ENCODE measurements at places on chromosomes 12 and 14.

- no peak overlapping the region for H3K27ac ChIP-seq
- H3K36me3 ChIP-seq: no peaks in the 10 kb centered on the region
- H3K4me1 ChIP-seq: peaks cover 28% of the 10 kb centered on the region
- no peaks in the 10 kb centered on the region for H3K27me3 ChIP-seq
Observed at GRCh38 chr12:40992158-40992557, 196.0 kb upstream of the PDZRN4 start.

- H3K4me1 ChIP-seq: peaks cover 5% of the 10 kb centered on the region
- no peak overlapping the region for H3K4me3 ChIP-seq
- H3K27me3 ChIP-seq: no peaks in the 10 kb centered on the region
- DNase-seq: no peak
Observed at GRCh38 chr14:73945159-73945670, 4.7 kb downstream of the FAM161B start.

DNA sequence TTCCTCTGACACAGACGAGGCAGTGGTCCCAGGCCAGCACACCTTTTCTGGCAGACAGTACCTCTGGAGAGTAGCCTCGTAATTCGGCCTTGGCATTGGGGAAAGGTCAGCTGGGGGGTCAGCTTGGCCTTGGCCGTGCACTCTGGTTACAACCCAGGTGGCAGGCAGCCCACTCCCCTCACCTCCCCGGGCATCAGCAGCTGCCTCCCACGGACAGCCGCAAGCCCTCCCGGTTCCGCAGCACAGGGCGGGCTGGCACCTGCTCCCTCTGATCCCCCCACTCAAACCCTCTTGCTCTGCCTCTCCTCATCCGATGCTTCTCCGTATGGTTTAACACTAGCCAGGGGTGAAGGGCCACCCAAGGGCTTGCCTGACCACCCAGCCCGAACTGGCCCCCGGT, 50.6 kb downstream of the TEAD4 start:
- no peak overlapping the region for H3K27ac ChIP-seq
- H3K36me3 ChIP-seq: no peaks in the 10 kb centered on the region
- H3K4me1 ChIP-seq: no peaks in the 10 kb centered on the region
- no peak for DNase-seq
- no peaks in the 10 kb centered on the region for H3K27me3 ChIP-seq

DNA sequence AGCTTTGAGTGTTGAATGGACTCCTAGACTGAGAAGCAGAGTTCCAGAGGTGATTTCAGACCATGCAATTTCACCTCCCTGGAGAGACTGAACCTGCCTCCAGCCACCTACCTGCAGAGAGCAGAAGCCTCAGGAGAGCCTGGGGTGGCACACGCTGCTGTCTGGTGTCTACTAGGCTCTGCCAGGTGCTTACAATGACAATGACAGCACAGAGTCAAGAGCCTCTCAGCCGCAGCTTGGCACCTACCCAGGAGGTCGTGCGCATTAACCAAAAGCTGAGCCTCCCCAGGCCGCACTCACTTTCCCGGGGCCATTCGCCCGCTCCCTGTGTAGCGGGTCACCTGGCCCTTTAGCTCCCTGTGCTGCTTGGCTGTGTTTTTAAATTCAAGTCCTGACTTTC, 63.2 kb downstream of the TESC start:
- no peak for DNase-seq
- no peak overlapping the region for H3K4me3 ChIP-seq
- peak overlapping the region; percentile 93 for H3K27ac ChIP-seq
- H3K4me1 ChIP-seq: peaks cover 95% of the 10 kb centered on the region

- H3K27ac ChIP-seq: no peak overlapping the region
- DNase-seq: no peak
- H3K4me3 ChIP-seq: no peak overlapping the region
- H3K36me3 ChIP-seq: no peaks in the 10 kb centered on the region
Observed at GRCh38 chr14:61466249-61466904, 145.0 kb downstream of the PRKCH start.

DNA sequence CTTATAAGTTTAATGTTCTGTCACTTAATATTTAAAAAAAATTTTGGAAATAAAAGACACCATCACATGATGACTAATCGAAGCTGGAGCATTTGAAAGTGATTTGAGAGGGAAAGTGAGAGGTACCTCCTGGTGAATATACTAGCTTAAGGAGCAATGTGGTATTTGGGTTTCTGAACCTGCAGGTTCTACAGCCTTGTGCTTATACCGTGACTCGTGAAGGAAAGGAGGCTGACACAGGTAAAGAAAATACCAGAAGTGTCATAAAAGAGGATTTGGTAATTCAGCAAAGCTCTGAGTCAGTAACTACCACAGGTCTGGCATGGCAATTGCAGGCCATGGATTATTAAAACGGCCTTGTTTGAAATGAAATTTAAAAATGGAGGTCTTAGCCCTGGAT, 151.0 kb downstream of the SLC38A4 start:
- H3K27ac ChIP-seq: no peak overlapping the region
- no peaks in the 10 kb centered on the region for H3K36me3 ChIP-seq
- H3K27me3 ChIP-seq: no peaks in the 10 kb centered on the region
- H3K4me3 ChIP-seq: no peak overlapping the region

- H3K27ac ChIP-seq: no peak overlapping the region
- no peak overlapping the region for H3K4me3 ChIP-seq
- no peaks in the 10 kb centered on the region for H3K27me3 ChIP-seq
Observed at GRCh38 chr12:111759991-111760390, 6.7 kb upstream of the ALDH2 start.

DNA sequence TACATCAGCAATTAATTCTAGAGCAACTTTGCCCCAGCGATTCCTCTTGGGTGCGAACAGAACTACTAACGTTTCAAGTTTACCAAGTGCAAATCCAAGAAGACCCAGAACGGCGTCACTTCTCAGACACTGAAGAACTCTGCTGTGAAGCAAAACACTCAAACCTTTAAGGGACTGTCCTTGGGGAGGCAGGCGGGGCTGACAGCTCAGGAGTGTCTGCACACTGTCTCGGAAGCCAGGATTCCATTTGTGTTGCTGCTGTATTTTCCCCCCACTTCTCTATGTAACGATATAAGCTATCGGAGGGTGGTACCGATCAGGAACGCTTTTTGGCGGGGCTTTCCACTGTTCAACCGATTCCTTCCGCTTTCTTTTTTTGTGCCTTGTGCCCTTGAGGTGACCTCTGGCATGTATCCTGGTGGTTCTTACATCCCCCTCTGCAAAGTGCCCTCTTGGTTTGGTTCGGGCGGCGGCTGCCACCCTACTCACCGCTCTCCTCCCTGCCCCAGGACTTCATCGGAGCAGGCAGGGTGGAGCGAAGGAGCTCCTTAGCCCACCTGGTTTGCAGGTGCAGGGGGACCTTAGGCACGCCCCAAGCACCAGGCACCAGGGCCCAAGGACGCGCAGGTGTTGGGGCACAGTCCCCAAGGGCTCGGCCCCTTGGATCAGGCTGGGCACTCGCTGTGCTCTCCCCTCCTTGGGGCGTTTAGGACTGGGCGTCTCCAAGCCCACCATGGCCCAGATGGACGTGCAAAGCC, 19.2 kb upstream of the MLXIP start:
- peaks cover 12% of the 10 kb centered on the region for H3K4me1 ChIP-seq
- H3K27ac ChIP-seq: no peak overlapping the region
- no peak for DNase-seq

DNA sequence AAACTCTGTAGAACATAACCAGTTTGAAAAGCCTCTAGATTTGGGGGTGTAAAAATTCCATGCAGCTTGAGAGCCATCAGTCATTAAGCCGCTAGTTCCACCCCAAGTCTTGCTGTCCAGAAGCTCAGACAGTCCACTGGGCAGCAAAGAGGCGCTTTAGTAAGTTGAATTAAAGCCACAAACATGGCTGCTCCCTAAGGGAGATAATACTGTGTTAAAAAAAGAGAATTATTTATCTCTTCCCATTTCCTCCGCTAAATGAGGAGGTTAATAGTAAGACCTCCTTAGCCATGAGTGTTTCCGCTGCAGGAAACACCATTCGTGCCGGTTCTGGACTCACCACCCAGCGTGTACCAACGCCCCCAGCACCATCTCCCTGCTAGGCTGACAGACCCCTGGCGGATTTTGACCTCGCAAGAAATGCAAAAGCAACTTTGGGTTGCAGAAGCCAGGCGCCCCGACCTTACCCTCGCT, 536 bp downstream of the TM7SF3 start:
- peak; percentile 65 for DNase-seq
- H3K27ac ChIP-seq: peak overlapping the region; percentile 47
- peaks cover 7% of the 10 kb centered on the region for H3K36me3 ChIP-seq
- H3K4me1 ChIP-seq: peaks cover 61% of the 10 kb centered on the region

DNA sequence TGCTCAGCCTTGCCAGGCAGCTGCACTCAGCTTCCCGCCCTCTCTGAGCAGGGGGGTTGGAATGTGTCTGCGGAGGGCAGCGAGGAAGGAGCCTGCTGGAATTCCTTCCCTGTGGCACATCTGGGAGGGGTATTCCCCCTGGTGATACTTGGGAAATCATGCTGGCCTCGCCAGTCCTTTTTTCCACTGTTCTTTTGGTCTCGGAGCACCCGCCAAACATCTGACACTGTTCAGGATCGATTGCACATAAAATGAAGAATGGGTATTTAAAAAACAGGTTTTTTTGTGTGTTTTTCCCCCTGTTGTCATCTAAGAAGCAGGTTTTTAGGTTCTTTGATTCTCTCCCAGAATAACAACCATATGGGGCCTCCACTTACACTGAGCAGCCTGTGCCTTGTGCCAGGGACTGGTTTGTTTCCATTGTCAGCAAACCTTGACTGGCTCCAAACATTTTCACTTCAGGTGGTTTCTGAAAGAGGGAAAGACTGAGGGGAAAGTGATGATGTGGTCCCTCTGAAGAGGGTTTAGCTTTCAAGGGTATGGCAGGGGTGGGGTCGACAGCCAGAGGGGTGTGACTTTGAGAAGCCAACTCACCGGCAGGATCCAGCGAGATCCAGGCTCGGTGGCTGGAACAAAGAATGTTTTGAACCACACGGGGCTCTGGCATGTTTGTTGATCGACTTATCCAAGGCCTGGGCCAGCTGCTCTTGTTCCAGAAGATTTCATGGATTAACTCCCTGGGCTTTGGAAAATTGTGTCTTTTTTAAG, 215.1 kb downstream of the CACNA1C start:
- no peak overlapping the region for H3K27ac ChIP-seq
- H3K4me3 ChIP-seq: no peak overlapping the region
- H3K4me1 ChIP-seq: no peaks in the 10 kb centered on the region
- no peaks in the 10 kb centered on the region for H3K36me3 ChIP-seq

DNA sequence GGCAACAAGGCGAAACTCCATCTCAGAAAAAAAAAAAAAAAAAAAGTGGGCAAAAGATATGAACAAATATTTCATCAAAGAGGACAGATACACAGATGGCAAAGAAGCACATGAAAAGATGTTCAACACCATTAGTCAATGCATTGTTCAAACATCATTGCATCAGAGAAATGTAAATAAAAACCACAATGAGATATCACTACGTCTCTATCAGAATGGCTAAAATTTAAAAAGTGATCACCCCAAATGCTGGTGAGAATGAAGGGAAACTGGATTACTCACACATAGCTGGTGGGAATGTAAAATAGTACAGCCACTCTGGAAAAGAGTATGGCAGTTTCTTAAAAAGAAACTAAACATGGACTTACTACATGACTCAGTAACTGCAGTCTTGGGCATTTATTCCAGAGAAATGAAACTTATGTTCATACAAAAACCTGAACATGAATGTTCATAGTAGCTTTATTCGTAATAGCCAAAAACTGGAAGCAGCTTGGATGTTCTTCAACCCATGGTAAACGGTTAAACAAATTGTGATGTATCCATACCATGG, 3.6 kb downstream of the L2HGDH start:
- H3K27ac ChIP-seq: no peak overlapping the region
- H3K4me1 ChIP-seq: peaks cover 19% of the 10 kb centered on the region
- peaks cover 10% of the 10 kb centered on the region for H3K36me3 ChIP-seq

DNA sequence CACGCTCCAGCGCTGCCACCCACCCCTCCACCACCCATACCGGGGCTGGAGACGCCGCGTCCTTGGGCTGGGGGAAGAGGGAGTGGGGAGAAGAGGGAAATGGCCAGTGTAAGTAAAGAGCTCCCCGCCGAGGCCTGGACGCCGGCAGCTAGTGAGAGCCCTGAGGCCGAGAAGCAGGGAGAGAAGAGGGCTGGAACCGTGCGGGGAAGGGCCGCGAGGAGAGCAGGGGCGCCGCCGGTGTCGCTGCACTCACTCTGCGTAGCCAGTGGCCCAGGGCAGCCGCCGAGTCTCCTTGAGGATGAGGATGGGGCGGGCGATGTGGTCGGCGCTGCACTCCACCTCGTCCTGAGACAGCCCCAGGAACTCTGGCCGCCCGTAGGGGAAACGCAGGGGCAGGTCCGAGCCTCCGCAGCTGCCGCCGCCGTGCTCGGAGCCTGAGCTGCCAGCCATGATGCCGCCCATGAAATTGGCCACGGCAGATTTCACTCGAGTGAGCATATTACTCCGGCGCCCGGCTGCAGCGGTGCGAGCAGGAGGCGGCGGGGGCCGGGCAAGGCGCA, 631 bp downstream of the PPM1H start:
- H3K36me3 ChIP-seq: no peaks in the 10 kb centered on the region
- peaks cover 10% of the 10 kb centered on the region for H3K4me1 ChIP-seq
- H3K27ac ChIP-seq: no peak overlapping the region
- DNase-seq: no peak

- H3K36me3 ChIP-seq: no peaks in the 10 kb centered on the region
- no peak overlapping the region for H3K27ac ChIP-seq
- DNase-seq: no peak
- H3K4me3 ChIP-seq: no peak overlapping the region
Observed at GRCh38 chr14:73749706-73750530, 35.7 kb upstream of the PNMA1 start.

DNA sequence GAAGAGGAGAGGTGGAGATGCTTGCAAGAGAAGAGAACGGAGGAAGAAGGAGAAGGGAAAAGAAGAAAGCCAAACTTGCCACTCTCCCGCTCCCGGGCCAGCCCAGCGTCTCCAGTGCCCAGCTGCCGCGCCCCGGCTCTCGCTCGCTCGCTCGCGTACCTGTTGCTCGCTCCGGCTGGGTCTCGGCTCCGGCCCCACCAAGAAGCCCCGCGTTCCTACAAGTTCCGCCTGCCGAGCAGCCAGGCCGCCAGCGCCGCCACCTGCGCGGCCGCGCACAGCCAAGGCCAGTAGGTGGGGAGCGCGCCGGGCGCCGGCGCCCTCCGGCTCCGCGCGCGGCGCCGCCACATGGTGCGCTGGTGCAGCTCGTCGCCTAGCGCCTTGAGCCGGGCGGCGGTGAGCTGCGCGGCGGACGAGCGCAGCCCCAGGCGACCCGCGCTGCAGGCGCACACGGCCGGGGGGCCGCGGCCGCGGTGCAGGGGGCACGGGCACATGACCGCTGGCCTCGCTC, 370 bp downstream of the HRK start:
- H3K27me3 ChIP-seq: peaks cover 2% of the 10 kb centered on the region
- H3K4me1 ChIP-seq: peaks cover 31% of the 10 kb centered on the region
- peak; percentile 92 for DNase-seq

- H3K27ac ChIP-seq: no peak overlapping the region
- no peaks in the 10 kb centered on the region for H3K36me3 ChIP-seq
Observed at GRCh38 chr14:56224229-56224628, 106.0 kb downstream of the PELI2 start.

Data from Karpas-422 (cell line).